HFFc6 (cell line): ENCODE measurements at places on chromosomes 2 and 18.

- DNase-seq, result no peak
These were observed 80.7 kb downstream of the PSMG2 start for GRCh38 chr18:12783524-12783923.

GRCh38 chr18:13558124-13558523 is 168.2 kb downstream of the FAM210A start:
- no peak for DNase-seq

DNA sequence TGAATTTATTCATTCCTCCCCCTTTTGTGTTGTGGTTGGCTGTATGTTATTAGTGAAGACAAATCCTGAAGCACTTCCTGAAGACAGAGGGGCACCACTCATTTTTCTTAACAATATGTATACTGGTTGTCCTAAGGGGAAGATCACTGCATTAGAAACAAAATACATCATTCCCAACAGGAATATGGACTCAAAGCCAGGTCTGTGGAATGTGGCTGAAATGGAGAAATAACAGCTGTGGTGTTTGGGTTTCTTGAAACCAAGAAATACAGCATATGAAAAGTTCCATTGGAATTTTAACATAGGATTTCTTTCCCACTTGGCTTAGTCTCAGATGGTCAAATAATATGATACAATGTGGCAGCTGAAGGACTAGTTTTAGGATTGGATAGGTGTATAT is 267.6 kb downstream of the KCNE4 start:
- no peak for DNase-seq

DNA sequence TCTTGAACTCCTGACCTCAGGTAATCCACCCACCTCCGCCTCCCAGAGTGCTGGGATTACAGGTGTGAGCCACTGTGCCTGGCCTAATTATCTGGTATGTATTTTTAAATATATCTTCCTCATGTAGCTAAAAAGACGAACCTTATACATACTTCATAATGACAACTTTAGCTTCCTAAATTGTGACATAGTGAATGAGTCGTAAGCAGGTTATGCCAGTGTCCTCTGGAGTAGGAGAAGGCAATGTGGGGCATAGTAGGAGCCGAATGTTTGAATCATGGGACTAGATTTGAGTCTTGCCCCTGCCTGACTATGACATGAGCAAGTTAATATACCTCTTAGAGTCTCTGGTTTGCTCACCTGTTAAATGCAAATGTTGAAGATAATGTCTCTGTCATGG is 95.8 kb upstream of the FOSL2 start:
- peak; percentile 58 for DNase-seq

DNA sequence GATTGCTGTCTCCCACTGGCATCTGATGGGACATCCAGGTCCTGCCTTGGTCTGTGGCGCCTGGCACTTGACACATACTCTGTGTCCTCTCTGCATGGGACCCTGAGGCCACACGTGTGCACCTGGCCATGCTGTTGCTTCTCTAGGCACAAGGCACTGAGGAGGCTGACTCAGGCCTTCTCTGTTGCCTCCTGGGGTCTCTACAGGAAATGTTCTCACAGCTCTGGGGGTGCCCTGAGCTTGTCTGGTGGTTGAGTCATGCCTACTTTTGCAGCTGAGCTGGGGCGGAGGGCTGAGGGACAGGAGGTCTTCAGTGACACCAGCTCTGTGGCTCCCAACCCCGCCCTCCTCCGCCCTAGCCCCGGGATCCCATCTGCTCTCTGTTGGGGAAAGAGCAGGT is 207.0 kb upstream of the HS6ST1 start:
- no peak for DNase-seq

DNA sequence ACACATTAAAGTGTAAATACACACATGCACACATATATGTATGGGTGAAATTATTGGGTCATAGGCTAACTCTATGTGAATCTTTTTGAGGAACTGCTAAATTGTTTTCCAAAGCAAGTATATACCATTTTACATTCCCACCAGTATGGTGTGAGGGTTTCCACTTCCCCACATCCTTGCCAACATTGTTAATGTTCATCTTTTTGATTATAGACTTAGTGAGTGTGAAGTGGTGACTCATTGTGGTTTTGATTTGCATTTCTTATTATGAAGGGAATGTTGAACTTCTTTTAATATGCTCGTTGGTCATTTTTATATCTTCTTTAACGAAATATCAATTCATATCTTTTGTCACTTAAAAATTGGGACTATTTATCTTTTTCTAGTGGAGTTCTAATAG is 181.8 kb upstream of the GCFC2 start:
- no peak for DNase-seq

- DNase-seq, result no peak
These were observed 88.1 kb downstream of the GULP1 start for GRCh38 chr2:188379748-188380147.

- DNase-seq, result no peak
These were observed 45.4 kb upstream of the CTDP1 start for GRCh38 chr18:79634186-79634585.

- DNase-seq, result no peak
These were observed 26.1 kb upstream of the INO80D start for GRCh38 chr2:206112108-206112507.

GRCh38 chr2:70089220-70089982 is 2.1 kb downstream of the PCBP1 start:
- DNase-seq, result no peak
